ENCODE measurements at places on chromosomes 11 and 22. TPM values are rescaled to one million over a fixed set of nuclear protein-coding genes. Genes with fewer than 3 reads are reported as not detected.

DNA sequence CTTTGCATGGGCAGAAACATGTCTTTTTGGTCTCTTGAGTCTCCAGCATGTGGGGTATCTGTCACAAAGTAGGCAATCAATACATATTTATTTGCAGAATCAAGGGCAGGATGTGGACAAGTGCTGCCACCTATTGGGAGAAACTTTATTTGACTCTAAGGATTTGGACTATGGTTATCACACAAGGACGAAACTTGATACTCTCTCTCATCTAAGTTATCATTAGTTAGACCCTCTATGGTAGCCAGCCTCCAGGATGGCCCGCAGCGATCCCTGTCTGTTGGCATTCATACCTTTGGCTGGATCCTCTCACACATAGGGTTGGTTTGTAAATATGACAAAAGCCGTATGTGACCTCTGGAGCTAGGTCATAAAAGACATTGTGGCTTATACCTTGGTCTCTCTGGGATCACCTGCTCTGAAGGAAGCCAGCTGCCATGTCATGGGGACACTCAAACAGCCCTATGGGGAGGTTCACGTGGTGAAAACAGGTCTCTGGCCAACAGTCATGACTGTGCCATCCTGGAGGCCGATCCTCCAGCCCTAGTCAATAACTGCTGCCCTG, 1.1 kb upstream of the FBXO7 start:
- peak overlapping the region; percentile 90 for H3K4me3 ChIP-seq
- H3K27me3 ChIP-seq, result no peaks in the 10 kb centered on the region
- peaks cover 14% of the 10 kb centered on the region for H3K4me1 ChIP-seq
- H3K27ac ChIP-seq, result peak overlapping the region; percentile 89
- H3K36me3 ChIP-seq, result no peaks in the 10 kb centered on the region

- no peaks in the 10 kb centered on the region for H3K36me3 ChIP-seq
- H3K4me1 ChIP-seq, result no peaks in the 10 kb centered on the region
- H3K27ac ChIP-seq, result no peak overlapping the region
- peaks cover 5% of the 10 kb centered on the region for H3K27me3 ChIP-seq
Observed at GRCh38 chr11:117570701-117571100, 226.3 kb downstream of the DSCAML1 start.

The GAL3ST1 gene
- total RNA-seq, result not detected

The NXPE1 gene
- not detected for total RNA-seq

DNA sequence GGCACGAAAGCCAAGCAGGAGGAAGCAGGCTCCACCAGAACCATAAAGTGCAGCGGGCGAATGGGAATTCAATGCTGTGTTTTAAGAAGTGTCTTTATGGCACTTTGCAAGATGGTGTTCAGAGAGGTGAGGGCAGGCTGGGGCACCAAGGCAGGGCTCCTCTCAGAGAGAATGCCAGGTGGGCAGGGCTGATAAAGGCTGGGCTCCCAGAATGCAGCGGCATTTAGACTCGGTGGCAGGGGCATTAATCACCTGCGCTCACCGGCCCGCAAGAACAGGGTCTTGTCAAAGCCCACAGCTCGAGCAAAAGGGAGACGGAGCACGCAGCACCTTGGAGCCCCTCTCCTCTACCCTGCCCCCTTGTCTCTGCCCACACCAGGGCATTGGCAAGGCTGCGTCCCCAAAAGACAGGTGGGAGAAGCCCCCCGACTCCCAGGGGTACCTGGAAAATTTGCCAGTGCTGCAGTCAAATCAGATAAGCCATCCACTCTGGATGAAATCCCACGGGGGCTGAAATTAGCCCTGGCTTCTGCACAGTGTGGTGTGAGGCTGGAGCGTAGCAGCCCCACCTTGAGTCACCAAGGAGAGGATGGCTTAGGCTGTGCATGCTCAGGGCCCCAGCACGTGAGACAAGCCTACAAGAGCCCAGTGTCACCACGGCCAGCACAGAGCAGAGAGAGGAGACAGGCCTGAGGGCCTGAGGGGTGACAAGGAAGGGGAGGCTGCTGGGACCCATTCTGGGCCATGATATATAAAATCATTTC, 8.1 kb downstream of the MACROD1 start:
- H3K4me3 ChIP-seq, result no peak overlapping the region
- H3K36me3 ChIP-seq, result peaks cover 8% of the 10 kb centered on the region
- no peaks in the 10 kb centered on the region for H3K27me3 ChIP-seq
- H3K27ac ChIP-seq, result no peak overlapping the region

DNA sequence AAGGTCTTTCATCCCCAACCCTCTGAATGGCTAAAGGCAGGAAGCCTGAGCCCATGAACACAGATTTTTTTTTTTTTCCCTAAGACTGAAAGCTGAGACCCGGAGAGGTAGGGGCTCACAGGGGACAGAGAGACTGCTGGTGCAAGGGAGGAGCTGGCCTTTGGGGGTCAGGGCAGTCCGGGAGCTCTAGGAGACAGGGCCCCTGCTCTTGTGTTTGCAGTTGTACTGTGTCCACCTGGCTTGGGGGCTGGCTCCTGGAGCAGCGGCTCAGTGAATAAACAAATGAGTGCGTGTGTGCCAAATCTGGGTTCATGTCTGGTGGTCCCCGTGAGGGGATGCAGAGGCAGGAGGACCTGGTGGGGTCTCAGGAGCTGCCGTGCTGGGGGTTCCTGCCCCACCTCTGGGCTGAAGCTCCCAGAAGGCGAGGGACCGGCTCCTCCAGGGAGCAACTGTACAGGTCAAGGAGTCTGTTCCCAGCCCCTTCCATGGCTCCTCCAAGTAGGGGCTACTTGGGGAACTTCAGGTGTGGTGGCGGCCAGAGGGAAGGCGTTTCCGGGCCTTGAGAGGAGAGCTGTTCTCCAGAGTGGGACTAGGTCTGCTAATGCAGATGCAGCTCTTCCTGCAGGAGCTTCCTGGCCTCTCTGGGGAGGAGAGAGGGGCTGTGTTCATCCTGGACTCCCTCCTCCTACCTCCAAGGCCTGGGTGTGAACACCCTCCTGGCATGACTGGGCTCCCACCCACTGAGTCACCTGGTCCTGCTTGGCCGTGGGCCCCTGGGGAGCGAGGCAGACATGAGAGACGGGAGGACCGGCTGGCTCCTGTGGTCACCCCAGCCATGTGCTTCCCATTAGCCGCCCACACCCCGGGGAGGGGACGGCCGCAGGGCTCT, 57.6 kb downstream of the FBXO7 start:
- DNase-seq, result no peak
- H3K4me1 ChIP-seq, result no peaks in the 10 kb centered on the region
- H3K36me3 ChIP-seq, result no peaks in the 10 kb centered on the region
- H3K27me3 ChIP-seq, result peaks cover 2% of the 10 kb centered on the region
- no peak overlapping the region for H3K4me3 ChIP-seq

DNA sequence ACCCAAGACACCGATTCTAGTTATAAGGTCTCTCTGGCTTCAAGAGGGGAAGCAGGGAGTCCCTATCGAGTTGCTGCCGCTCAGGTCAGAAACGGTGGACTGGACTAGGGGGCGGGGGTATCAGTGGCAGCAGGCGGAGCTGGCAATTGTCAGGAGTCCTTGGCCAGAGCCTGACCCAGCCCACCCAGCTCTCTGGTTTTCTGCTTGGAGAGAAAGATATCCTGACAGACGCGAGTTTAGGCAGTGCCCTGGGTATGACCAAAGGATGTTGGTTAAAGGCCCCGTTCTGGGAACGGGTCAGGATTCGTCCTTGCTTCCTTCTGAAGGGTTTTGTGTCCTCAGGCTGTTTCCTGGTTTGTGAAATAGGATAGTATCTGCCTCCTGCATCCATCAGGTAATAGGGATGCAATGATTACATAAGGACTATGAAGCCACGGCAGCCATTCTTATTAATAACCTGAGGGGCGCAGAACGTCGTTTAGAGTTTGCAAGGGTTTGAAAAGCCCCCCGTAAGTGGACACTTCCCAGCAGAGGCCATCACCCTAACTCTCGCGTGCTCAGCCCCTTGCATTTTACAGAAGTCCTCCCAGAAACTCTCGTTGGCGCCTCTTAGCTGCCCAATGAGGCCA, 700 bp upstream of the DEPDC5 start:
- peak; percentile 19 for DNase-seq
- H3K36me3 ChIP-seq, result peaks cover 11% of the 10 kb centered on the region
- peak overlapping the region; percentile 98 for H3K27ac ChIP-seq
- peak overlapping the region; percentile 96 for H3K4me3 ChIP-seq
- no peaks in the 10 kb centered on the region for H3K27me3 ChIP-seq

DNA sequence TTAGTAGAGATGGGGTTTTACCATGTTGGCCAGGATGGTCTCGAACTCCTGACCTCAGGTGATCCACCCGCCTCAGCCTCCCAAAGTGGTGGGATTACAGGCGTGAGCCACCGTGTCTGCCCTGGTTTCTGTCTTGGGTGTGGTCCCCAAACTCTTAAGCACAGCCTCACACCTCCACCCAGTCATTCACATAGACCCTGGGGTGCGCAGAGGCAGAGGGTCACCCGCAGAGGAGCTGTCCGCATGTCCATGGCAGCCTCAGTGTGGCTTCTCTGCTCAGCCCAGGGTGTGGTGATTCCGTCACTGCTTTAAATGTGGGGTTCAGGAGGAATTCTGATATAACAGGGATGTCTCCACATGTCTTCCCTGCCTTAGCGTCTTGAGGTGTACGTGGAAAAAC, 48.5 kb upstream of the PRODH start:
- DNase-seq, result no peak
- no peak overlapping the region for H3K27ac ChIP-seq
- H3K27me3 ChIP-seq, result no peaks in the 10 kb centered on the region

The INPP5J gene
- total RNA-seq, result 0.11 TPM

DNA sequence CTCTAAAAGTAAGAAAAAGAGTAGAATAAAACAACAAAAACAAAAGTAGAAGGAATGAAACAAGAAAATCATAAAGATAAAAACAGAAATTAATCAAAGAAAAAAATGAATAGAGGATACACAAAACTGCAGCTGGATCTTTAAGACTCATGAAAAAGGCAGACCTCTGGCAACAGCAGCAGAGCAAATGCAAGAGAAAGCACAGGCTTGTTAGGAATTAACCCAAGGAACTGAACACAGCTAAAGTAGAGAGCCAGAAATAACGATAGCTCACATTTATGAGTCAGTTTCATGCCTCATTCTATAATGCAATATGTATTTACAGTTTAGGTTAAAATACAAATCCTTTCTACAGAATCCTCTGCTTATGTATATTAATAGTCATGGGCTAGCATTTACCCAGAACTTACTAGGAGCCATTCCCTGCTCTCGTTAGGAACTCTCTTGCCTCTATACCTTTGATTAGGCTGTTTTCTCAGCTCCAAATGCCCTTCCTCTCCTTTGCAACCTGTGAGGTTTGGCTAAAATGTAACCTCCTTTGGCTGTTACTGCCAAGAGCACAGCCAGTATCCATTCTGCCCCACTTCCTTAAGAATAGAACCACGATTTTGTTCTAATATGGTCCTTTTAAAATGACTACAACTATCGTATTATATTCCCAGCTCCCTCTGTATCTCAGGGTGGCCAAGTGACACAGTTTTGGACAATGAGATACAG, 38.3 kb upstream of the NFAM1 start:
- H3K36me3 ChIP-seq, result no peaks in the 10 kb centered on the region
- H3K4me3 ChIP-seq, result no peak overlapping the region
- no peaks in the 10 kb centered on the region for H3K27me3 ChIP-seq
- no peak overlapping the region for H3K27ac ChIP-seq
- no peaks in the 10 kb centered on the region for H3K4me1 ChIP-seq

The MMP7 gene
- not detected for total RNA-seq

GRCh38 chr11:46414466-46414796, 22.9 kb upstream of the CHRM4 start:
- no peak for DNase-seq
- peaks cover 22% of the 10 kb centered on the region for H3K36me3 ChIP-seq
- H3K4me1 ChIP-seq, result peaks cover 16% of the 10 kb centered on the region
- no peak overlapping the region for H3K27ac ChIP-seq
- H3K27me3 ChIP-seq, result no peaks in the 10 kb centered on the region

The RBMXL2 gene
- total RNA-seq, result not detected

The CCDC73 gene
- total RNA-seq, result not detected

GRCh38 chr11:70953720-70954119, 298.7 kb downstream of the SHANK2 start:
- H3K27me3 ChIP-seq, result peaks cover 6% of the 10 kb centered on the region
- no peaks in the 10 kb centered on the region for H3K4me1 ChIP-seq

GRCh38 chr11:122101625-122102291, 14.3 kb downstream of the BLID start:
- H3K27me3 ChIP-seq, result peaks cover 34% of the 10 kb centered on the region
- no peaks in the 10 kb centered on the region for H3K36me3 ChIP-seq
- H3K4me1 ChIP-seq, result peaks cover 14% of the 10 kb centered on the region
- peak; percentile 5 for DNase-seq

The POLR3H gene
- total RNA-seq, result 24.6 TPM

The HEPHL1 gene
- not detected for total RNA-seq

- peak overlapping the region; percentile 20 for H3K4me3 ChIP-seq
- peak; percentile 56 for DNase-seq
- H3K36me3 ChIP-seq, result no peaks in the 10 kb centered on the region
- peaks cover 28% of the 10 kb centered on the region for H3K27me3 ChIP-seq
- H3K27ac ChIP-seq, result no peak overlapping the region
Observed at GRCh38 chr11:77039491-77040400, 5.5 kb downstream of the B3GNT6 start.

- peaks cover 37% of the 10 kb centered on the region for H3K4me1 ChIP-seq
- H3K4me3 ChIP-seq, result peak overlapping the region; percentile 92
- no peak for DNase-seq
- H3K36me3 ChIP-seq, result peaks cover 1% of the 10 kb centered on the region
Observed at GRCh38 chr11:65454311-65454695, 31.7 kb downstream of the NEAT1 start.

GRCh38 chr11:103928040-103928801, 108.2 kb upstream of the DDI1 start:
- no peak overlapping the region for H3K4me3 ChIP-seq
- H3K36me3 ChIP-seq, result no peaks in the 10 kb centered on the region
- DNase-seq, result no peak
- no peaks in the 10 kb centered on the region for H3K27me3 ChIP-seq

- no peak overlapping the region for H3K4me3 ChIP-seq
- H3K4me1 ChIP-seq, result peaks cover 13% of the 10 kb centered on the region
- DNase-seq, result no peak
Observed at GRCh38 chr11:75578977-75579376, 16.9 kb downstream of the SERPINH1 start.

All from activated CD4-positive, alpha-beta T cell treated with anti-CD3 and anti-CD28 coated beads for 36 hours (primary cell).